A673 (cell line): ENCODE measurements at places on chromosomes 5 and 9. TPM values are rescaled to one million over a fixed set of nuclear protein-coding genes. Genes with fewer than 3 reads are reported as not detected.
A peak's percentile ranks its signal among the peaks of the same experiment; 100 is the strongest.

DNA sequence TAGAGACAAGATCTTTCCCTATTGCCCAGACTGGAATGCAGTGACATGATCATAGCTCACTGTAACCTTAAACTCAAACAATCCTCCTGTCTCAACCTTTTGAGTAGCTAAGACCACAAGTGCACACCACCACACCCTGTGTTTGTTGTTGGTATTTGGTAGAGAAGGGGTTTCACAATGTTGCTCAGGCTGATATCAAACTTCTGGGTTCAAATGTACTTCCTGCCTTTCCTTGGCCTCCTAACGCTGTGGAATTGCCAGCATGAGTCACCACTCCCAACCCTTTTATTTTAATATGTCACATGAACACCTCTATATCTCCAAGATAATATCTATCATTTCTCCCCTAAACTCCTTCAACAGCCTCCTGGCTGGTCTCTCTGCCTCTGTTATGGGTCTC lies 719.0 kb downstream of the PTPRD start:
- DNase-seq: no peak

DNA sequence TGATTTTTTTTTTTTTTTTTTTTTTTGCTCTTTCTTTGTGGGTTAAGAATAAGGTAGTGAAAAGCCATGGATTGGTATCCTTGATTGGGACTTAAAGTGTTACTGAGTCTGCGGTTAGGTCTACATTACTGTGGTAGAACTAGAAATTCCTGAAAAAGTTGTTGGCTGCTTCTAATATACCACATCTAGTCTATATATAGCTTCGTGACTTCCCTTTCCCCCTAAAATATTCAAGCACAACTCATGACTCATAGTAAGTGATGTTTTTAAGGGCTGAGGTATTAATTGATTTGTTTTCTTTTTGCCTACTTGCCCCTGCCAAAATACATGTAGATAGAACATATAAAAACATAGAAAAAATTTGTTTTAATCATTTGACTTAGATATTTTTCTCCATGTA lies 247.6 kb downstream of the TMEM232 start:
- peak; percentile 12 for DNase-seq

- DNase-seq: no peak
These were observed 35.9 kb downstream of the AFF4 start for GRCh38 chr5:132927355-132928061.

The MYOZ3 gene
- total RNA-seq: 2.4 and 2.7 TPM in 2 replicates

DNA sequence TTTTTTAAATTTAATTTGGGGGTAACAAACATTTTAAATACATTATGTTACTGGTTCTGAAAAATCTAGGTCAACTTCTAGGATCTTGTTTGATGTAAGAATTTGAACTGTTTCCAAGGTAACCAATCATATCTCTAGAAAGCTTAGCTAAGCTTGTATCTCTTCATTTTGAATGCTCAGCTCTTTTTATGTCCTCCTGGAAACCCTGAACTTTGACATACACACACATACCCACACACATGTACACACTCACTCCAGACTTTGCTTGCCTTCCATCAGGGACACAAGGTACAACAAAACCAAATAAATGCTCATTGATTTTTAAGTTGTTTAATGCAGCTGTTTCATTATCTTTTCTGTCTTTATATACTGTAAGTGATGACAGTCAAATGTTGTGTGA lies 178.5 kb downstream of the RAB3C start:
- DNase-seq: no peak

The DOCK8 gene
- total RNA-seq: not detected in 2 replicates

- DNase-seq: no peak
These were observed 12.1 kb upstream of the ABLIM3 start for GRCh38 chr5:149129181-149129580.

The PCDHB8 gene
- 7.7 and 8.5 TPM in 2 replicates for total RNA-seq

GRCh38 chr9:36102742-36103495 lies 33.6 kb upstream of the GLIPR2 start:
- peak; percentile 85 for DNase-seq

DNA sequence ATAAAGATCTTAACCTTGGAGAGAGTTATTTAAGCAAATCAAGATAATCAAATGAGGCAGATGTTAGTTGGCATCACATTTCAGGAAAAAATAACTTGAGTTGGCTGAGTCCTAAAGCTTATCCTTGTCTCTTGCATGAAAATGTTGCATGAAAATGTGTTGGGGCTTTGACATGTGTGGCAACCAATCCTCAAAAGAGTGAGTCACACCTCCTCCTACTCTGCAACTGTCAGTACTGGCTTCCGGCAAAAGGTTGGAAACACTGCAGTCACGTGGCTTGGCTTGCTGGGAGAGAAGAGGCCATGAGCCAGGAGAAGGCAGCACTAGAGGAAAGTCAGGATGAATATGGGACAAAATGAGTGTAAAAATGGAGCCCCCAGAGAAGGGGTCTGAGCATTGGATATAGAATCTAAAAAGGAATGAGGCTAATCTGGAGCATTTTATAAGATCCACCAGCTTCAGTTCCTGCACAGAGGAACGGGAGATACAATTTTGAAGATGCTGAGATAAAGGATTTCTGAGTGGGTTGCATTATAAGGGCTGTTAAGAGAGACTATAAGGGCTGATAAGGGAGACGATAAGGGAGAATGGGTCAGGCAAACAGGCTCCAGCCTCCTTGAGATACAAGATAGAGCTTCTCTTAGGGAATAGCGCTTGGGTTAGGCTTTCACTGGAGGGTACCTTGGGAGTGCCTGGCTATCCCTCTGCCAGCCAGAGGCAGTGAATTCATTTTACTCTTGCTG lies 43.1 kb downstream of the SPATA31D1 start:
- DNase-seq: peak; percentile 0

DNA sequence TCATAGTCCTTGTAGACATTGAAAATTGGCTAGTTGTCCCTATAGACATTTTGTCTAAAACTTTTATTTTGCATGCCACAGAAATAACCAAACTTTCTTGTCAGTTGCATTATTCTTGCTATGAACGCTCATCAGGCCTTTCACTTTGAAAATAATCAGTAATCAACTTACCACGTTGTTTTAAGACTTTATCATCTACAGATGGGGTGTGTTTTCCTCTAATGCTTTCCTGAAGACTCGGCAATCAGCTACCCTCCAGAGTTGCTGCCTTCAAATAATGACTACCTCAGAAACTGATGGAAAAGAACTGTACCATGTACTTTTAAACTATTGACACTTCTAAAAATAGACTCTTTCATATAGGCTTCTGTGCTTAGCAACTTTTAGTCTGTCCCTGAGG lies 33.5 kb upstream of the HSPB3 start:
- no peak for DNase-seq

DNA sequence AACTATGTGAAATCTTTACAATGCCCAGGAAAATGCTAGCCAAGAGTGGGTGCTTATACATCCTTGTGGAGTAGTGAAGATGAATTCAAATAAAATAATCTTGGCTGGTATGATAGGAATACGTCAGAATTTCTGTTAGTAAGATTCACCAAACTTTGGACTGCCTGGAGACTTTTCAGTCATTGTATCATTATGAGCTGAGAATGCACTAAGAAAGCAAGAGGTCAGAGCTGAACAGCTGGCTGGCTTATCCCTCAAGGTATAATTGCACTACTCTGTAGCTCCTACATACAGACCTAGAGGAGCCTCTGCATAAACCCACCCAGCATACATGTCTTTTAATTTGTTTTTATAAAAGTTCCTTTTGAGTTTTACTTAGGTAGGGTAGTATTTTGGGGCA lies 568.5 kb upstream of the RIOK2 start:
- no peak for DNase-seq

GRCh38 chr9:69918322-69918721 lies 97.7 kb downstream of the CFAP95 start:
- DNase-seq: no peak

- DNase-seq: no peak
These were observed 15.0 kb downstream of the ACSL6 start for GRCh38 chr5:131996210-131997025.

GRCh38 chr9:125659954-125660353 lies 47.1 kb downstream of the MAPKAP1 start:
- DNase-seq: no peak

DNA sequence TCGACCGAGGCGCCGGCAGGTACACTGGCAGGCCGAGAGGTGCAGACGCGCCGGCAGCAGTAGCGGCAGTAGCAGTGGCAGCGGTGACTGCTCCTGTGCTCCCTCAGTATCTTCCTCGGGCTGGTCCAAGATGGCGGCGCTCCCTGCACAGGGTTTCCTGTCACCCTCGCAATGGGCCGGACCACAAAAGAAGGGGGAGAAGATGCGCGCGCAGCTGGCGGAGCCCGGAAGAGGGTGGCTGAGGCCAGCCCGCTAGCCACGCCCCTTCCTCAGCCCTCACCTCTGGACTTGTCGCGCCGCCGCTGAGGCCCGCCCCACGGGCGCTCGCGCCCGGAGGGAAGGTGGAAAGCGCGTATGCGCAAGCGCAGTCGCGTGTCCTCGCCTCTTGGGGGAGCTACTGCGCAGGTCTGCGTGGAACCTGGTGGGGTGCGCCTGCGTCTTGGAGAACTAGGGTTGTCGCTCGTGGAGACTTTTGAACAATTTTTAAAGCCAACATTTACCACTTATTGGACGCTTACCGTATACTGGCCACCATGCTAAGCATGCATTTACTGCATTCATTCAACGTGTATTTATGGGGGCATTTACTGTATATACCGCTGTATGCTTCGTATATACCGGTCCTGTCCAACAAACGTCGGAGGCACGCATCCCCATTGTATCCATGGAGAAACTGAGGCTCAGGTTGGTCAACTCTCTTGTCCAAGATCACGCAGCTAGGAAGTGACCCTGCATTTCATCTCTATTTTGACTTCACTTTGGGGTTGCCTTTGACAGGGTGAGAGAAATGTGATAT lies at the start of gene RAB14:
RAB14 (minus strand) TSS at position 132 of the 796 bp plus-strand sequence. CDS start 8,457 bp downstream, outside the sequence.
- DNase-seq: peak; percentile 99

The ECM2 gene
- 0.22 and 0.24 TPM in 2 replicates for total RNA-seq

The BAAT gene
- 0.09 and 0.17 TPM in 2 replicates for total RNA-seq

DNA sequence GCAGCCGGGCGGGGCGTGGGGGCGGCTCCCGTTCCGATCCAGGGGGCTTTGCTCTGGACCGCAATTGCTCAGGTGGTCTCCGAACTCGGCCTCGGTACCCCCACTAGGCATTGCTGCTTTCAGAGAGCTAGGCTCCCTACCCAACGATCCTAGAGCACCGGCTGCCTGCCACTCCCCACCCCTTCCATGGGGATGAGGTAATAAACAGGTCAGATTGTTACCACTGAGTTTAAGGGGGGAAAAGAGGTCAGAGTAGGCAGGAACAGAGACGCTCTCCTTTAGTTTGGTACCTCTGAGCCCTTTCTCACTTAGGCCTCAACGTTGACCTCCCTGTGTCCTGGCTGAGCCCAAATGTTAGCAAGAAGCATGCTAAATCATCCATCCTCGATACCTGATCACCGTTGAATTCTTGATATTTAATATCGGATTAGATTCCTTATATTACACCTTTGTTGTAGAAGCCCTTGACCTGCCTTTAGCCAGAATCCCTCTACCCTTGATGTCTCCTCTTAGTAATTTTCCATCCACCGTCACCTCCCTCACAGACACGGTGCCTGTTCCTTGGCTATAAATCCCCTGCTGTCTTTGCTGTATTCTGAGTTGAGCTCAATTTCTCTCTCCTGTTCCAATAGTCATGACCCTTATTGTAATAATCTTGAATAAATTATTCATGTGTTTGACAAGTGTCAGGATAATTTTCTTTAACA lies 588 bp upstream of the PLPP1 start:
- no peak for DNase-seq

- DNase-seq: no peak
These were observed 640.7 kb upstream of the ST8SIA4 start for GRCh38 chr5:101543780-101544179.
